ENCODE measurements at places on chromosomes 7 and 10.
A peak's percentile ranks its signal among the peaks of the same experiment; 100 is the strongest.

- no peak for DNase-seq
Observed at GRCh38 chr7:93559639-93560491, 14.7 kb downstream of the CALCR start.

DNA sequence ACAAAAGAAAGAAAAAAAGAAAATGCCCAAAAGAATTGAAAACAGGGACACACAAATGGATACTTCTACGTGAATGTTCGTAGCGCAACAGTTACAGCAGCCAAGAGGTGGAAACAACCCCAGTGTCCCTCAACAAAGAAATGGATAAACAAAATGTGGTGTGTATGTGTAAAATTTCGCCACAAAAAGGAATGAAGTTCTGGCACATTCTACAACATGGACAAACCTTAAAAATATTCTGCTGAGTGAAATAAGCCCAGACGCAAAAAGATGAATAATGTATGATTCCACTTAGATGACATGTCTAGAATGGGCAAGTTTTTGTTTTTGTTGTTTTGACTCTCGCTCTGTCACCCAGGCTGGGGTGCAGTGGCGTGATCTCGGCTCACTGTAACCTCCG is 10.9 kb downstream of the UCMA start:
- DNase-seq, result no peak

GRCh38 chr7:2441430-2442058 is 34.7 kb downstream of the GRIFIN start:
- no peak for DNase-seq

DNA sequence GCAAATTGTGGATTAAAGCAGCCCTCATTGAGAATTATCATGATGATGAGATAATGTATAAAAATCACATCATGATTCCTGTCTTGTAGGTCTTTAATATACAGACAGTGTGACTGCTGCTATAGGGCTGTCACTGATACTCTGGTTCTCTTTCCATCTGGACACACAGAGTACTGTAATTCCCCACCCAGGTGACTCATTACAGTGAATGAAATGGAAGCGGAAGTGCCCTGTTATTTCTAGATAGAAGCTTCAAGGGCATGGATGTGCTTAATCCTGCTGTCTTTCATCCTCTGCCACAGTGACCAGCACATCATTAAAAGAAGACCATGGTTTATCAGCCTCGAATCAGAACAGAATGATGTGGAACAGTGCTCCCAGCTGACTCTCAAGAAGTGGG is 1234.0 kb downstream of the SORCS3 start:
- DNase-seq, result no peak

DNA sequence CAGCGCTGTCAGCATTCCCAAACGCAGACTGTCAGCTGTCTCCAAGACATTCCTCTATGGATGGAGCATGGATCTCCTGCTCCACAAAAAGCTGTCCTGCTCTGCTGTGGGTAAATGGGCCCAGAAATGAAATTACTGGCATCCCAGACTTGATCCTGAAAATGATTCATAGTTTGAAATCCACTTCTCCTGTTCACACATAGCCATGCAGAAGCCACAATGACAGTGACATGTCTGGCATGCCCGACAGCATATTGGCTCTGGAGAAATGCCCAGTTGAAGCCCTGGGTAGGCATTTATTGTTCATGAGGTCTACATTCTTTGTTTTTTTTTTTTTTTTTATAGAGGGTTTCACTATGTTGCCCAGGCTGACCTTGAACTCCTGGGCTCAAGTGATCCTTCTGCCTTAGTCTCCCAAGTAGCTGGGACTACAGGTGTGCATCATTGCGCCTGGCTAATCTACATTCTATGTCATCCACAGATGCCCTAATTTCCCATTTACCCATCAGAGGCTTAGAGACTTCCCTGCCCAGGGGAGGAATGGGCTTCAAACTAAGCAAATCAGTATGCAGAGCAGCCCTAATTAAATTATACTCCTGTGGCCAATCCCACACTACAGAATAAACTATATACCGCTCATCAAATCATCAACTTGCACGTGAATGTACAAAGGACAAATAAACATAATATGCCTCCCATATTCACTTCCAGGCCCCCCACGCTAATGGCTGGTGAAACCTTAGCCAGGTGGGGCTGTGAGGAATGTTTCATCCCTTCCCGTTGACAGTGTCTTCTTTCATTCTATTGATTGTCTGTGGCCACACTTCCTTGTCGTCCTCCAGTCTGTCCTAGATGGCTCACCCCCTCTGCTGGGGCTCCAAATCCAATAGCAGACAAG is 61.8 kb upstream of the EEPD1 start:
- no peak for DNase-seq

DNA sequence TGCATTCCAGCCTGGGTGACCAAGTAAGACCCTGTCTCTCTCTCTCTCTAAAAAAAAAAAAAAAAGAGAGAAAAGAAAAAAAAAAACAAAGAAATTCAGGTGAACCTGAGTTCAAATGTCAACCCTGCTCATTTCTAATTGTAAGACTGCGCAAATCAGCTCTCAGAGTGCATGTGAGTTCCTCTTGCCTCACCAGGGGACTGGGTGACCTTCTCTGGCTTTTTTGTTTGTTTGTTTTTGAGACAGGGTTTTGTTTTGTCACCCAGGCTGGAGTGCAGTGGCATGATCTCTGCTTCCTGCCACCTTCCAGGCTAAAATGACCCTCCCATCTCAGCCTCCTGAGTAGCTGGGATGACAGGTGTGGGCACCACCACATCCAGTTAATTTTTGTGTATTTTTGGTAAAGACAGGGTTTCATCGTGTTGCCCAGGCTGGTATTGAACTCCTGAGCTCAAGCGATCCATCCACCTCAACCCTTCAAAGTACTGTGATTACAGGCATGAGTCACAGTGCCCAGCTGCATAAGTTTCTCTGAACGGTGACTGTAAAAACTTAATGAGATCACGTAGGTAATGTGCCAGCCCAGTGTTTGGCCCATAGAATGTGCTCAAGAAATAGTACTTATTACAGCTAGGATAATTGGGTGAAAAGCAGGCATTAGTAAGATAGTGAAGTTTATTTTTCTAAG is 45.3 kb upstream of the BAMBI start:
- DNase-seq, result no peak

- DNase-seq, result peak; percentile 29
Observed at GRCh38 chr10:7301006-7301778, 109.6 kb downstream of the SFMBT2 start.

- no peak for DNase-seq
Observed at GRCh38 chr10:49177391-49178355, 10.5 kb downstream of the TMEM273 start.
